Activated T-cell treated with anti-CD3 and anti-CD28 coated beads for 1 hour (primary cell): ENCODE measurements at places on chromosomes 3 and 15.

GRCh38 chr3:125160606-125161371 is 51.8 kb downstream of the SLC12A8 start:
- DNase-seq = no peak

GRCh38 chr3:76900596-76900995 is 139.3 kb upstream of the ROBO2 start:
- DNase-seq = no peak

- no peak for DNase-seq
These were observed 87.3 kb downstream of the TFG start for GRCh38 chr3:100796556-100796955.

- no peak for DNase-seq
These were observed 20.1 kb upstream of the PLSCR5 start for GRCh38 chr3:146625186-146625775.

DNA sequence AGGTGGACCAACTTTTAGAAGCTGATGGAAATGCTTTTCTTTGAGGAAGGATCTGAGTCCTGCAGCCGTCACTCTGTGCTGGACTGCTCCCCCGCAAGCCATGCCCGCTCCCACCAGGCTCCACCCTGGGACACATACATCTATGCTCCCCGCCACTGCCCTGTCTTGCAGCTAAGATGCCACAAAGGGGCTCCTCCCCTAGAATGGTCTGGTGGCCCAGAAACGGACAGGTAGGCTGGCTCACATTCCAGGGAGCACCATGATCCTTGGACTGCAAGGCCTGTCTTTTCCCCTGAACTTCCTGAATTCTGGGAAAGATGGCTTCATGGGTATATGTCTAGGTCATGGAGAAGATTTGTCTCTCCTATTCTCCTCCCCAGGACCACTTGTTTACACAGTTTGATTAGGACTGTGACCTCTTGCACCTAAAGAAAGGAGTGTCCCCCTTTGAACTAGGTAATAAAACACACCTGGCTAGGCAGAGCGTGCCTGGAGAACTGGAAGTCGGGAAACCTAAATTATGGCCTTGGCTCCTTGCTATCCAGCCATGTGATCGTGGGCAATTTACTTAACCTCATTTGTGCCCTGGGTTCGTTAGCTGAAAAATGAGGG is 220.9 kb upstream of the BHLHE40 start:
- DNase-seq = no peak

- no peak for DNase-seq
These were observed 54.8 kb upstream of the MYO5C start for GRCh38 chr15:52350423-52350822.

DNA sequence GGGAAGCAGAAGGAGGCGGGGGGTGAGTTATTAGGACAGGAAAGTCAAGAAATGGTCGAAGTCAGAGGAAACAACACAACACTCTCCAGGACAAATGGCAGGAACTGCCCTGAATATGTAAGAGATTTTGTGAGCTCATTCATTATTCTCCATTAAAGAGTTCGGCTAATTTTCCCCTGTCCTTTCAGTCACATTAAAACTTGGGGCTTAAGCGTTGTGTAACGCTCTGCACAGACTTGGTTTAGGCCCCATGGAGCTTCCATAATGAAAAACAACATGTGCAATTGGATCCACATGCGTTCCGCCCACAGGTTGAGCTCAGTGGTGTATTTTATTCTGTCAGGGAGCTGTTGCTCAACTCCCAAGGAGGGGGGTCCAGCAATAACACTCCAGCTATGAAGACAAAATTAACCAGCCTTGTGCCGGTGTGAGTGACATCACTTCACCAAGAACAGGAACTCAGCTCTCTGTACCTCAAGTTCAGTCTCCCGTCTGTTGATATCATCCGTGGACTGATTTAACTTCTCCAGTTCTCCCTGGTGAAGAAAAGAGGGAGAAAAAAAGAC is 2.3 kb downstream of the SH3BP5 start:
- DNase-seq = no peak

GRCh38 chr3:64327100-64327804 is 102.0 kb upstream of the PRICKLE2 start:
- no peak for DNase-seq

DNA sequence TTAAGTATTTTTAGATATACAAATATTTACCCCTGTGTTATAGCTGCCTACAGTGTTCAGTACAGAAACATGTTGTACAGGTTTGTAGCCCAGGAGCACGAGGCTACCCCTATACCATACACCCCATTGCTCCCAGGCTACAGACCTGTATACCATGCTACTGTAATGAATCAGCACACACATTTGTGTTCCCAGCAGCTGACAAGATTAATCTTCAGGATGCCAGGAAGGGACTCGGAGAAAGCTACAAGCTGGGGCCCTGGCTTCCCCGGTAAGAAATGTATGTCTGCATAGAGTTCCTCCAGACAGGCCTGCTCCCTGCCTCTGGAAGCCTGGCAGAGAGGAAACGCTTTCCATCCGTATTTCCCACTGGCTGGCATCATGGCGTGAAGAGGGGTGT is 136.5 kb downstream of the XXYLT1 start:
- no peak for DNase-seq

DNA sequence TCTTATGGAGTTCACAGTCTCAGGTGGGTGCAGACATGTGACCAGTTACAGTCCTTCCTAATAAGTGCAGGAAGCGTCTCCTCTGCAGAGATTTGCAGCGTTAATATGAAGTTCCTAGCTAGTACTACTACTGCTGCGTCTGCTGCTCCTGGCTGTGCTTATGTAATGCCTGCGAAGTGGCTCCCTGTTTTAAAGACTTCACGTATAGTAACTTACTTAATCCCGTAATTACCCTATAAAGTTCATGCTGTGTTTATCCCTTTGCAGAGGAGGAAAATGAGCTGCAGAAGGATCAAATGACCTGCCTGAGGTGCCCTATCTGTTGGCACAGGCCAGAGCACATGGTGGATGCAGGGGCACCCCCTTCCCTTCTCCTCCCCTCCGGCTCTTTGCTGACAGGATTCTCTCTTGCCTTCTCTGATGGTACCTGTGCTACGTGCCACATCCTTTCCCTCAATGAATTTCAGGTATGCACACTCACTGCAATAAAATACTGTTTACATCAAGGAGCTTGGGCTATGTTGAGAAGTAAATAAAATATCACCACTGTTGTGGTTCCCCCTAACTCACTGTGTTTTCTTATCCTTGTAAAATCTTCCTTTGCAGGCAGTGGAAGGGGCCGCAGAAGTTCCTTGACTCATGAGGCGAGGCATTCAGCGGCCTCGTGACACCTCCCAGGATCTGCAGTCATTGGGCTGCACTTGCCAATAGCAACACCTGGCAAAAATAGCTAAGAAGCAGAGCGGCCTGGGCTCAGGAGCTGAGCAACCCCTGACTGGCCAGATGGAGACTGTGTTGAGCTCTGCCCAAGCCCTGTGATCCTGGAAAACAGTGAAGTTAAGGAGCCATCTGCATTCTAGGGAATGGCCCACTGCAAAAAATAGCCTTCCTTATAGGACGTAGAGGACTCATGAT is 188.9 kb upstream of the ATP10A start:
- DNase-seq = no peak

GRCh38 chr3:132643366-132643765 is 16.2 kb downstream of the ACAD11 start:
- no peak for DNase-seq

DNA sequence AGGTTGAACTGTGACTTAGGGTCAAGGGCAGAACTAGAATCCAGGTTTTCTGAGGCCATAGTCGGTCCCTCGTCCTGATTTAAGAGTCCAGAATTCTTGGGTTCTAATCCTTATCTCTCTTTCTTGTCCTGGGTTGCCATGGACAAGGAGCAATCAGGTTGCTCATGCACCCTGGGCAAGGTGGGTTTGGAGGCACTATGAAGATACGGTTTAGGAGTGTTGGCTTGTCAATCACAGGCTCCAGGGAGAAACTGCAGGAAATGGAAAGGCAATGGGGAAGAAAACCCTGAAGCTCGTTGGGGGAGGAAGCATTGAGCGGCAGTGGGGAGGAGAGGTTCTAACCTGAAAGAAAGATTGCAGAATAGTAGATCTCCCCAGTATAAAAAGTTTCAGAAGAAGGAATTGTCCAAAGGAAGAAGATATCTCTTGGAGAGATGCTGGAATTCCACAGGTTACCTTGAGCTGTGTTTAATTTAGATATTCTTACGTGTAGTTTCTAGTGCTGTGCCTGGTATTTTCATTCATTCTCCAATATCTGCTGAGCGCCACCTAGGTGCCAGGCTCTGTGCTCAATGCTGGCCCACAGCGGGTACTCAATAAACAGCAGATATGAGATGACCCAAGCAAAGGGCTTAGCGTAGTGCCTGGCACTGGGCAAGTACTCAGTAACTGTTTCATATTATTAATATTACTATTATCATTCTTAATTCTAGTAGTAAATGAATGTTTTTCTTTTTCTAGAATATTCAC is 2.0 kb downstream of the ACAN start:
- DNase-seq = no peak

- DNase-seq = no peak
These were observed 5.8 kb downstream of the ISLR start for GRCh38 chr15:74179101-74179841.

- DNase-seq = no peak
These were observed 353.6 kb downstream of the NTRK3 start for GRCh38 chr15:87902772-87903426.

DNA sequence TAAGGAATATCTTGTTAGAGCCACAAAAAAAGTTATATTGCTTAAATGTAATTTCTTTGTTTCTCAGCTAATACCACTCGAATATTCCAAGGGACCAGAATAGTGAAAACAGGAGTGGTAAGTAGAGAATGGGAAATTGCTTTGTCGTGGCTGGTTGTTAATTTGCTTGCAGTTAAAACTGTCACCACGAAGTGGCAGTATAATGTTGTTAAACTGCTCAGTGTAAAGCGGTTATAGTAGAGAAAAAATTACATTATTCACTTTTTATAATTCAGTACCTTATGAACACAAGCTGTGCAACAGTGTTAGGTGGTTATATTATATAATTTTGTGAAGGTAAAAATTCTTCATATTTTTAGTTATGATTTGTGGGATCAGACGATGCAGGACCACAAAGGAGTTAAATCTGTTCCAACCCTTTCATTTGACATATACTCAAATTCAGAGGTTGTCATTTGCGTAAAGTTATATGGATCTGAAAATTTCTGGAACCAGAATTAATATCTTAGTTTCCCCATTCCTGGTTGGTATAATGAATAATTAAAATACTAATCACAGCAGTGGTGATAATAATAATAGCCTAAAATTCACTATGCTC is 171.8 kb downstream of the FEZF2 start:
- DNase-seq = no peak

- DNase-seq = no peak
These were observed 95.7 kb upstream of the SLC24A5 start for GRCh38 chr15:48025118-48025517.

- DNase-seq = no peak
These were observed 95.5 kb downstream of the DPH6 start for GRCh38 chr15:35450492-35450891.

GRCh38 chr3:44301746-44302145 is 36.8 kb upstream of the TCAIM start:
- no peak for DNase-seq

- no peak for DNase-seq
These were observed 52.6 kb upstream of the CCR2 start for GRCh38 chr3:46301122-46301835.

DNA sequence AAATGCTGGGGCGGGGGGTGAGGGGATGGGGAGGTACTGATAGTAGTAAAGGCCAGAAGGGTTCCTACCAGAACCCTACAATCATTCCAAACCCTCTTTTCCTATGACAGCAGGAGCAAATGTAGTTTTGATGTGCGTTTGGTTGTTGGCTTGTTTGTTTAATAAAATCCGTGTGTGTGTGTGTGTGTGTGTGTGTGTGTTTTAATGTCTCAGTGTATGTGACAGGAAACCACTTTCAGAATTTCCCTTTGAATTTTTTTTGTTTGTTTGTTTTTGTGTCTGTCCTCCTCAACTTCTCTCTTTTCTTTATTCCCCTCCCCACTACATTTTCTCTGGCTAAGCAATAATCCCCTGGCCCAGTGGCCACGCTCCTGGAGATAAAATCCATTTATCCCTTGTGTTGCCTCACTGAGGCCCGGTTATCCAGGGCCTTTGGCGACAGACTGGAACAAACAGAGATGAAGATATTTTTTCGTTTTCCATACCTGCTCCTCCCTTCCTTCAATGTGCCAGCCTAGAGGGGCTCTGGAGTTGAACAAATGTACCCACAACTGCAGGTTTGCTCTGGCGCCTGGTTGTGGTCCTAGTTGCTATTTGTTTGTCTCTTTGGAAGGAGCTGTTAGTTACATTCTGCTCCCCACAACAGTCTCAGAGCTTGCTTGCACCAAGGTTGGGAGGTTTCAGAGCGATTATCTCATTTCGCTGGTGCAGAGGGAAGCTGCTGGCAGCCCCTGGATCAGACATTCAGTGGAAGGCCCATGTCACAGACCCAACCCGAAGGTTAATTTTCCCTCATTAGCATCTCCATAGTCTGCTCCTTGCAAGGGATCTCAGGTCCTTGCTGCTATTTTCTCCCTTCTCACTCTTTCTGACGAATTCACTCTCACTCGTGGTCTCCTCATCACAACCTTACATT is 17.9 kb downstream of the NR2F2 start:
- DNase-seq = no peak

- no peak for DNase-seq
These were observed 277.4 kb upstream of the NR2E3 start for GRCh38 chr15:71532994-71533393.

GRCh38 chr3:7683426-7683825 is 818.2 kb upstream of the LMCD1 start:
- DNase-seq = no peak

- DNase-seq = no peak
These were observed 169.9 kb upstream of the TSC22D2 start for GRCh38 chr3:150238048-150238802.

DNA sequence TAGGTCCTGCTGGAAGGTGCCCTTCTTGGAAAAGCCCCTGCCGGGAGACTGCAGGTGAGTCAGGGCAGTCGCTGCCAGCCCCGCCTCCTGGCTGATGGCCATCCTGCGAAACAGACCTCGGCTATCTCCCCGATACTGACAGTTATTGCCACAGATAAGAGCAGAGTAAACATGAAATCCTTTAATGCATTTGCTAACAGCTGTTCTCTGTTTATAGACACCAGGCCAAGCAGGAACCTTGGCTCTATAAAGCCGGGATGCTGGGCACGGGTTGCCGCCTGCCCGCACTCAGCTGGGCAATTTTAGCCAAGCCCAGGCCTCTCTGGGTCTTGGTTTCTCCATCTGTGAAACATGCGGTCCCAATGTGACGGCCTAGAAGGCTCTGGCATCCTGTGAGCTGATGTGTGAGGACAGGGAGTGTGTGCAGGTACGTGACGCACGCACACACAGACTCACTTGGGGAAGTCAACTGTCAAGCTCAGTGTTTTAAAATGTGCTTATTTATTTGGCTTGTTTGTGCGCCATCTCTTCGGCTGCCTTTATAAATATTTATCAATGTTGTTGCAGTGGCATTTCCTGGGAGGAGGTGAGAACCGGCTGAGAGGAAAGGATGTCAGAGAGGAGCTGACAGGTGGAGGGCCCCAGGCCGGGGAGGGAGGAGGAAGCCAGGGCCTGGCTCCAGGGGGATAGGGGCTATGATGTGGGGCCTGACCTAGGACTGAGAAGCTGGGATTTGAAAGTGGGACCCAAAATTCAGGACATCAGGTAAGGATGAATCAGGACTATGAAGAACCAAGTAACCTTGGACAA is 50.8 kb upstream of the PRR23E start:
- DNase-seq = no peak

GRCh38 chr15:65862682-65863081 is 6.6 kb upstream of the RAB11A start:
- peak; percentile 27 for DNase-seq

GRCh38 chr3:86416334-86416733 is 574.6 kb downstream of the VGLL3 start:
- no peak for DNase-seq

- DNase-seq = no peak
These were observed 31.1 kb downstream of the SGO1 start for GRCh38 chr3:20154928-20155327.

- DNase-seq = peak; percentile 16
These were observed 620 bp downstream of the ABHD5 start for GRCh38 chr3:43691120-43691995.
